ENCODE measurements at places on chromosomes 2 and 18.

GRCh38 chr18:29840089-29840488 lies 1202.5 kb downstream of the DSC3 start:
- no peak for DNase-seq

- no peak for DNase-seq
Observed at GRCh38 chr2:183078163-183078463, 434 bp upstream of the DUSP19 start.

- no peak for DNase-seq
Observed at GRCh38 chr2:64929333-64929732, 59.9 kb upstream of the SLC1A4 start.

- DNase-seq: no peak
Observed at GRCh38 chr2:20877960-20878359, 55.1 kb upstream of the LDAH start.

- no peak for DNase-seq
Observed at GRCh38 chr2:54569745-54570301, 113.7 kb downstream of the SPTBN1 start.

Measured in NCI-H748 treated with DMSO at 0.1 percent for 48 hours (cell line).